ENCODE measurements at places on chromosomes 12 and 14.

DNA sequence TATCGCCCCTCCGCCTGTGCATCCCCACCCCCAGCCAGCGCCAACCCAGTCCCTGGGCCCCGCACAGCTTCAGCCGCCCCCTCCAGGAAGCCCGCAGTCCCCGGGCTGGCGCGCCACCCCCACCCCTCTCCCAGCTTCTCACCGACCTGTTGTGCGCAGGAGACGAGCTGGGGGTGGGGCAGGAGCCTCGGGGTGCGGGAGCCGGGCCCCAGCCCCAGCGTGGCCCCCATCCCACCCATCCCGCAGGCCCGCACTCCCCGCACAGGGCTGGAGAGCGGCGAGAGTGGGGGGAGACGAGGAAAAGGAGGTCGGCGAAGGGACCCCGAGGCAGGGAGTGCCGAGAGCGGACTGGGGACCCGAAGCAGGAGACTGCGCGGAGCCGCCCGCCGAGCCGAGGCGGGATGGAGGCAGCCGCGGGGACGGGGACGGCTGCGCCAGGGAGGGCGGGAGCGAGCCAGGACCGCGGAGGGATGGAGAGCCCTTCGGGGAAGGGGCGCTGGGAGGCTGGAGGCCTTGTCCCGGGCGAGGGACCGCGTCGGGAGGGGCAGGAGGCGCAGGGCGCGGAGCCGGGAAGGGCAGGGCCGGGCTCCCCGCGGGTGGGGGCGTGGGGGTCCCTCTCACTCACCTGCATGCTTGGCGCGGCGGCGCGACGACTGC is 498 bp downstream of the PIANP start:
- no peak for DNase-seq

GRCh38 chr12:69756088-69756755 is 17.6 kb downstream of the RAB3IP start:
- no peak for DNase-seq

- no peak for DNase-seq
Observed at GRCh38 chr12:102757154-102757881, 159.7 kb downstream of the PAH start.

- DNase-seq: no peak
Observed at GRCh38 chr14:56085471-56085870, 32.7 kb upstream of the PELI2 start.
